ENCODE measurements at places on chromosomes 2 and 18. TPM values are rescaled to one million over a fixed set of nuclear protein-coding genes. Genes with fewer than 3 reads are reported as not detected.

GRCh38 chr2:15995603-15996002 lies 55.3 kb downstream of the MYCN start:
- H3K4me3 ChIP-seq = no peak overlapping the region
- H3K27ac ChIP-seq = no peak overlapping the region
- no peaks in the 10 kb centered on the region for H3K27me3 ChIP-seq
- H3K4me1 ChIP-seq = no peaks in the 10 kb centered on the region
- DNase-seq = no peak

DNA sequence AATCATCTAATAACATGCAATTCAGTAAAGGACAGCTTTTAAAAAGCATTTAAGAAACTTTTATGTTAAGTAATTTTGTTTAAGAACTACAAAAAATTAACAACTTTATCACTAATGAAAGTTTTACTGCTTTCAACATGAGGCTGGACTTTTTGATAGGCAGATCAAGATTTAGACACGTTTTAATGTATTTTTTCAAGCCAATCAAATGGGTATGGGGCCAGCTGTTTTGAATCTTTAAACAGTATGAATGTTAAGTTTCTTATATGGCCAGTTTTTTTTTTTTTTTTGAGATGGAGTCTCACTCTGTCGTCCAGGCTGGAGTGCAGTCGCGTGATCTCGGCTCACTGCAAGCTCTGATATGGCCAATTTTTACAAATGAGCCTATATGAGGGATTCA lies 73.1 kb downstream of the ST6GAL2 start:
- no peaks in the 10 kb centered on the region for H3K27me3 ChIP-seq
- H3K27ac ChIP-seq = no peak overlapping the region
- DNase-seq = no peak
- no peaks in the 10 kb centered on the region for H3K36me3 ChIP-seq
- no peaks in the 10 kb centered on the region for H3K4me1 ChIP-seq

DNA sequence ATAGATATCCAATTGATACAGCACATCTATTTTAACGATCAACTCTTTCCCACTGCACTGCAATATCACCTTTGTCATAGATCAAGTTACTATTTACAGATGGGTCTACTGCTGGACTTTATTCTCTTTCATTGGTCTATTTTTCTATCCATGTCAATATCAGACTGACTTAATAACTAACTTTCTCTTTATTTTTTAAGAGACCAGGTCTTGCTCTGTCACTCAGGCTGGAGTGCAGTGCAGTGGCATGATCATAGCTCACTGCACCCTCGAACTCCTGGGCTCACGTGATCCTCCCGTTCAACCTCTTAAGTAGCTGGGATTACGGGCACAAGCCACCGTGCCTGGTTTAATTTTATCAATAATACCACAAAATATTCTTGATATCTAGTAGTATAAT lies 71.2 kb downstream of the TLK1 start:
- no peaks in the 10 kb centered on the region for H3K27me3 ChIP-seq
- no peaks in the 10 kb centered on the region for H3K36me3 ChIP-seq
- H3K4me1 ChIP-seq = no peaks in the 10 kb centered on the region
- no peak overlapping the region for H3K27ac ChIP-seq
- DNase-seq = no peak

Gene IL1F10
- not detected for total RNA-seq

Gene SCG2
- total RNA-seq = 25.7 TPM

Measured in pancreas (tissue), 10 donors.